ENCODE measurements at places on chromosomes 1 and 21.

DNA sequence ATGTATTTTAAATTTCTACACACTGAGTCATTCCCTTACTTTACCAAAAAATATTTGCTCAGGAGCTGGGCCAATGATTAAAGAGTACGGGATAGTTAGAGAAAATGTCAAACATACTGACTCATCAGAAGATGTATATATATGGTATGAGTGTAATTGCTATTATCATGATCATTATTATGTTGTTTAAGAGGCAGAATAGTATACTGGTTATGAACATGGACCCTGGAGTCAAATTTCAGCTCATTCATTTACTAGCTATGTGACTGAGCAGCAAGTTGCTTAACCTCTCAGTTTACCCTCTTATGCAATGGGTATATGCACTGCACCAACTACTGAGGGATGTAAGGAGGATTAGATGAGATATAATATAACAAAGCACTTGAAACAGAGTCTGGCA, 41.2 kb upstream of the USH2A start:
- no peak for DNase-seq

- DNase-seq, result no peak
Measured at GRCh38 chr1:219189952-219190351, 16.3 kb downstream of the LYPLAL1 start.

- DNase-seq, result no peak
Measured at GRCh38 chr21:42037516-42037915, 27.4 kb upstream of the ZBTB21 start.

- DNase-seq, result no peak
Measured at GRCh38 chr21:16076465-16076864, 346.7 kb downstream of the USP25 start.
